ENCODE measurements at places on chromosomes 7 and 10.

DNA sequence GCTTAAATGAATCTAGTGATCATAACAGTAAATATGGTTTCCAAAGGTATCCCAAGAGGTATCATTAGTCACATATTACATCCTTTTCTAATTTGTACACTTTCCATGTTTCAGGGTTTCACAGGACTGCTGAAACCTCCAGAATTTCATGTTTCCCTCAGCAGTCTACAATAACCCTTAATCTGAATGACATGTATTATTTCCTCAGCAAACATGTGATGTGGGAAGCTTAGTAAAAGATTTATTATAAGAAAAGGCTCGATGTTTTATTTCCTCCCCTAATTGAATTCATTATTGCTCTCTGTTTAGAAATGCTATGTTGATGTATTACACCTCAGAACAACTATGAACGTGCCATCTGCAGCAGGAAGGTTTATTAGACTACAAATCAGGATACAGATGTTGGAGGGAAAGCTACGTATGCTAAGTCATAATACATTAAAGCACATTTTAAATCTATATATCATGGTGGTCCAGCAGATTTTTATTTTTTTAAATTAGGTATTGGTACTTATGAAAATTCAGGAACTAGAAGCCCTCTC lies 52.5 kb upstream of the SKAP2 start:
- no peak for DNase-seq

- DNase-seq: no peak
Observed at GRCh38 chr7:21338728-21339164, 89.1 kb upstream of the SP4 start.

- no peak for DNase-seq
Observed at GRCh38 chr7:138745189-138745588, 44.0 kb upstream of the SVOPL start.

GRCh38 chr7:69412331-69413146 lies 185.7 kb upstream of the AUTS2 start:
- DNase-seq: no peak

- DNase-seq: no peak
Observed at GRCh38 chr10:101974091-101974971, 81.6 kb downstream of the ARMH3 start.

DNA sequence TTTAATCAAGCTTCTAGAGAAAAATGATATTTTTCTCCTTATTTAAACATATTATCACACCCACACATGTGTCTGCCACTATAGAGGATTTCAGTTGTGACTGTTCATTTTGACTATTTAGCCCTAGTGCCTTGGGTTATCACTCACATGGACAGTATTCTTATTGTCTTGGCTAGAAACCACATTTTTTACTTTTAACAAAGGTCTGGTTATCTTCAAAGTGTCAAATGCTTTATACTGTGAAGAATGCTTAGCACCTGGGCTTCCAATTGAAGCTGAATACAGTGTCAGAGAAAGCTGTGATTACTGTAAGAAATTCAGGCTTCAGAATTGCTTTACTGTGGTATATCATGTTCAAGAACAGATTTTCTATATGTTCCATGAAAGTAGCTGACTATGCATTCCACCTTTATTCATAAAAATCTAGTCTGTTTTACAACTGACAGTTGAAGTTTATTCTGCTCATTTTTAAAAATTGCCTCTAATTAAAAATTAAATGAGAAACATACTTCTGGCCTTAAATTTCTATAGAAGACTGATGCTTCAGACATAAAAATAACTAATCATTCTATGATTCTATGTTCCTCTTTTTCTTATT lies 278.6 kb downstream of the SEMA3D start:
- no peak for DNase-seq

DNA sequence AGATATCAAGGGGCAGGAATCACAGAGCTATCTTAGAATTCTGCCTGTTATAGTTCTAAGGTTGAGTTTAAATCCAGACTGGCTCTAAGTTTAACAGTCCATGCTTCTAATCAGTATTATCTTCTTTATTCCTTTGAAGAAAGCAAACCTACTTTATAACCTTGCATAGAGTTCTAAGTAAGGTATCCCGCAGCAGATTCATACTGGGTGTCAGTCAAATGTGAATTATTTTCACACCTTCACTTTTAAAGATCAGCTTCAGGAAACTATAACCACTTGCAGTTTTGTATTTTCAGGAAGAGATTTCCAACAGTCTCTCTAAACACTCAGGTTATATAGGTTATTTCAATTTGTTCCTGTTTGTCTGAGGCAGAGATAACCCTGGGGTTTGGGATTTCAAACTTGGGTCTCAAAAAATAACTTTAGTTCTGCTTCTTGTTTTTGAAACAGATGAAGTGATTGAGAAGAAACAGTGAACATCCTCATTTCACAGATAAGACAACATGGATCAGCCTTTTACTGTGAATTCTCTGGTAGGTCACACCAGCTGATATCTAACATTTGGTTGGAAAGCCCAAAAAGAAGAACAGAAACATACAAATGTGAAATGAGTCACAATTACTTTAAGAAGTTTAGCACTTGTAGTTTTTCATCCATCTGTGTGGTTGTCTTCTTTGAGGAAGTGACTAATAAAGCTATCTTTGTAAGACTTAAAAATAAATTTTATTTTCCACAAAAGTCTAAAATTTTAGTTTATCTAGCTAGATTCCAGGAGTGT lies 21.4 kb downstream of the STAMBPL1 start:
- DNase-seq: no peak

- DNase-seq: no peak
Observed at GRCh38 chr7:107918948-107919347, 28.0 kb downstream of the DLD start.

GRCh38 chr10:123726836-123727235 lies 60.7 kb downstream of the GPR26 start:
- DNase-seq: no peak

GRCh38 chr10:49287689-49288340 lies 11.2 kb upstream of the C10orf71 start:
- no peak for DNase-seq

DNA sequence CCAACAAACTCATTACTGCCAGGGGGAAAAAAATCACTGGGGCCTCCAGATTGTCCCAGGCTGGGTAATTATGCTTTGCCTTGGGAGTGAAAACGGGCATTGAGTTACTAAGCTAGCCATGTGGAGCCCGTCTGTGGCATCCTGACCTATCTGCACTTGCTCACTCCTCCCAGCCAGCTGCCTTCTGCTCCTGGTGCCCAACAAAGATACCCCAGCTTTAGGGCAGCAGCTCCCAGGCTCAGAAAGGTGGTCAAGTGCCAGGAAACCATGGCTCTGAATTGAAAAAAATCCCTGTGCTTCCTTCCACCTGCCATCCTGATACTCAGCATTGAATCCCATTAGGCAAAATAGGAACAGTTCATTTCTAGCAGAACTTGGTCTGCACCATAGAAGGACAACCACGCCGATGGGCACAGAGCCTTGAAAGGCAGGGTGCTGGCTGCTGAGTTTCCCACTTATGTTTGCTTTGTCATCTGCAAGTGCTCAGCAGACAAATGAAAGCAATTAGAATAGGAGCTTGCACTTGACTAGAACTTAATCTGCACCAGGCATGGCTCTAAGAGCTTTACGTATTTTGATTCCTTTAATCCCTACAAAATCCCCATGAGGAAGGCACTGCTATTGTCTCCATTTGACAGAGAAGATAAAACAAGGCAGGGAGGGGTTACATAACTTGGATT lies 42.8 kb downstream of the HSPA12A start:
- no peak for DNase-seq

DNA sequence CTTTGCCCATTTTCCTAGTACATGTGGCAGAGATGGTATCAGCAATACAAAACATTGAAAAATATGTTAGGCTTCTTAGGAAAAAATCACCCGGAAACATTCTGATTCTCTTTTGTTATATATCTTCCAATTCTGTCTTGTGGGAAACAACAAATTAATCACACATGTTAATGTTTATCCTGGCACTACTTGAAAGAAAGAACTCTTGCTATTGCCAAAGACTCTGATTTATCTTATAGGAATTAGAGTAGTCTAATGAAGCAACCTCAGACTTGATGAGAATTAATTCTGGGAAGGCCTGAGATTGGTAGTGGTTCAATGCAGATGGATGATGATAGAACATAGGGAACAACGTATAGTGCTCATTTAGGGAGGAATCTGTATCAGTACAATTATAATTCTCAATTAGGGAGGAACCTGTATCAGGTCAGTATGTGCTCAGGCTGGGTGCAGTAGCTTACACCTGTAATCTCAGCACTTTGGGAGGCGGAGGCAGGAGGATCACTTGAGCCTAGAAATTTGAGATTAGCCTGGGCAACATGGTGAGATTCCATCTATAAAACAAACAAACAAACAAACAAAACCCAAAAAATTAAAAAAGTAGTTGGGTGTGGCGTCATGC lies 50.7 kb downstream of the TAS2R16 start:
- DNase-seq: no peak

- no peak for DNase-seq
Observed at GRCh38 chr10:96260014-96260413, 11.4 kb downstream of the BLNK start.

GRCh38 chr10:116271593-116272439 lies 1.2 kb downstream of the GFRA1 start:
- DNase-seq: no peak

- no peak for DNase-seq
Observed at GRCh38 chr10:88117869-88118632, 254.6 kb downstream of the PTEN start.

DNA sequence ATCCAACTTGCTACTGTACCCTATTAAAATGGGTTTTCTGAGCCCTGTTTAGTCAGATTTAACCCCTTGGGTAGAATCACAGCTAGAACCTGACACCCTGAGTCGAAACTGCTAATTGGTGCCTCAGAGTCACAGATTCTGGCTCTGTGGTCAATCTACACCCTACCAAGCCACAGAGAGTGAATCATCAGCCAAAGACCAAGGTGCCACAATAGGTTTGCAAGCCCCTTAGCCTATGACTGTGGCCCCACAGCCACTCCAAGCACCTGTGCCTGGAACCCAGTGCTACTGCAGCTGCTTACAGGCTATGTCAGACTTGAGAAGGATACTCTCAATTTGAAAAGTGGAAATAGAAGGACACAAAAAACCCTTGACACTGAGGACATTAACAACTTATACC lies 202.8 kb upstream of the KCND2 start:
- DNase-seq: no peak

GRCh38 chr10:1651270-1651966 lies 85.9 kb downstream of the ADARB2 start:
- DNase-seq: no peak

GRCh38 chr10:74032900-74033655 lies 35.2 kb downstream of the VCL start:
- no peak for DNase-seq

- DNase-seq: no peak
Observed at GRCh38 chr10:34213805-34214197, 601.3 kb downstream of the PARD3 start.

DNA sequence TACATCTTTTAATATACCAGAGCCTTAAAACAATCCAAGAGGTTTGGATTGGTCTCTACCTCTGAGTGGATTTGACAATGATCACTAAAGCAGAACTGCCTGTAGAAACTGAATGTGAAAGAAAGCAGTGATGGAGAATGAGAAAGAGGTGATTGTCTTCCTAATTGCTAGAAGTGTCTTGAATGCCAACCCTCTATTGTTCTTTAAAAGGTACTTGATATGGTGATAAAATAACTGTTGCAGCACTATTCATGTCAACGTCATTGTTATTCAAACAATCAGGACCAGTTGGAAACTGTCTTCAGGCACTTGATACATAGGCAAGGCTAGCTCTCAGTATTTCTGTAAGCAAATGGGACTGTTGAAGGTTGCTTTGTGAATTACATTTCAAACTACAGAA lies 47.9 kb upstream of the ITPRID1 start:
- DNase-seq: no peak

- DNase-seq: no peak
Observed at GRCh38 chr10:93440591-93441091, 41.5 kb downstream of the MYOF start.

GRCh38 chr10:80437227-80437626 lies 16.9 kb upstream of the TSPAN14 start:
- DNase-seq: no peak

DNA sequence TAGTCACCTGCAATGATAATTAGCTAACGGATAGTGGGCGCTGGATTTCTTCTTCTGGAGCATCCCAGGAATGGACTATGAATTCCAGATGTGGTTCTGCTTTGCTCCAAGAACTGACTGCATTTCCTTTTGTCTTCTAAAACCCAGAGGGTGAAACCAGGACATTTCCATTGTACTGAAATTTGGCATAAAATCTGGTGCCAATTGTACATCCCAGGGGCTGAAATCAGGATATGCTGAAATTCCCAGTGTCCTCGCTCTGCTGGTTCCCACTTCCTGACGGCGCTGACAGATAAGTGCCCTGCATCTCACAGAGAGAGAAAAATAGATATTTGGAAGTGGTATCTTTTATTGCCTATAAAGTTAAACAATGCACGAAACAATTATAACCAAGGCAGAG lies 31.9 kb downstream of the RBM20 start:
- no peak for DNase-seq

GRCh38 chr10:117946525-117947070 lies 100.1 kb downstream of the RAB11FIP2 start:
- DNase-seq: no peak

DNA sequence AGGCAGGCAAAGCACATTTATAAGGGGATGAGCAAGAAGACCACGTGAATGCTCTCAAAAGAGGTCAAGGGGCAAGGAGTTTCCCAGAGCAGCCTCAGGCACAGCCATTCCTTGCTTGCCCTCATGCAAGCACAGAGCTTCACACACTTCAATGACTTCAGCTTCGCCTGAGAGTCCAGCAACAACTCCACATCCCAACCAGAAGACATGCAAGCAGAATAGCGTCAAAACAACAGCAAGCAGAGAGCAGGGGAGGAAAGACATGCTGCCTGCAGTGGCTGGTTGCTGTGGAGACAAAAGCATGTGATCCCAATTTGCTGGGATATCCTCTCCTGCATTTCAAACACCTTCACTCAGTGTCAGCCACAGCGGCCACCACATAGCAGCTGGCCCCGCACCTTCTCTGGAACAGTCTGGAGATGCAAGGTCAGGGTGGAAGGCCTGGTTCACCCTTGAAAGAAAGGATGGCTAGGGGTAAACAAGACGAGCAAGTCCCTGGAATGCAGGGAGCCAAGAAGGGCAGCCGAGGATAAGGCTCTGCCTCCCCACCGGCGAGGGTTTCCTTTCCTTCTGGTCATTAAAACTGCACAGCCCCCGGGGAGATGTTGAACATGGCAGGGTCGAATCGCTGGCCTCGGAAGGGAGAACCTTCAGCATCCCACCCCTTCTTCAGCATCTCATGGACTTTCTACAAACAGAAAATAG lies 60.2 kb upstream of the CAMK2B start:
- DNase-seq: no peak

Measured in tibial nerve (tissue), 4 donors.